ENCODE measurements at places on chromosomes 16 and 17.

- no peak for DNase-seq
These were observed 83.5 kb upstream of the IRX5 start for GRCh38 chr16:54847207-54847606.

DNA sequence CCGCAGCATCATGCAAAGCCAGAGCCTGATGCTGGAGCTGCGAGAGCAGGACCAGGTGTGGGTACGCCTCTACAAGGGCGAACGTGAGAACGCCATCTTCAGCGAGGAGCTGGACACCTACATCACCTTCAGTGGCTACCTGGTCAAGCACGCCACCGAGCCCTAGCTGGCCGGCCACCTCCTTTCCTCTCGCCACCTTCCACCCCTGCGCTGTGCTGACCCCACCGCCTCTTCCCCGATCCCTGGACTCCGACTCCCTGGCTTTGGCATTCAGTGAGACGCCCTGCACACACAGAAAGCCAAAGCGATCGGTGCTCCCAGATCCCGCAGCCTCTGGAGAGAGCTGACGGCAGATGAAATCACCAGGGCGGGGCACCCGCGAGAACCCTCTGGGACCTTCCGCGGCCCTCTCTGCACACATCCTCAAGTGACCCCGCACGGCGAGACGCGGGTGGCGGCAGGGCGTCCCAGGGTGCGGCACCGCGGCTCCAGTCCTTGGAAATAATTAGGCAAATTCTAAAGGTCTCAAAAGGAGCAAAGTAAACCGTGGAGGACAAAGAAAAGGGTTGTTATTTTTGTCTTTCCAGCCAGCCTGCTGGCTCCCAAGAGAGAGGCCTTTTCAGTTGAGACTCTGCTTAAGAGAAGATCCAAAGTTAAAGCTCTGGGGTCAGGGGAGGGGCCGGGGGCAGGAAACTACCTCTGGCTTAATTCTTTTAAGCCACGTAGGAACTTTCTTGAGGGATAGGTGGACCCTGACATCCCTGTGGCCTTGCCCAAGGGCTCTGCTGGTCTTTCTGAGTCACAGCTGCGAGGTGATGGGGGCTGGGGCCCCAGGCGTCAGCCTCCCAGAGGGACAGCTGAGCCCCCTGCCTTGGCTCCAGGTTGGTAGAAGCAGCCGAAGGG lies 24.2 kb downstream of the C1QTNF1 start:
- DNase-seq: no peak

- no peak for DNase-seq
These were observed 14.5 kb downstream of the SNX11 start for GRCh38 chr17:48121923-48122664.

- DNase-seq: no peak
These were observed 10.5 kb downstream of the XYLT2 start for GRCh38 chr17:50356418-50356817.

GRCh38 chr17:41627316-41628072 lies 3.1 kb upstream of the KRT17 start:
- no peak for DNase-seq

All from mucosa of gallbladder (tissue), 1 donor.